ENCODE measurements at places on chromosomes 3 and 15. TPM values are rescaled to one million over a fixed set of nuclear protein-coding genes. Genes with fewer than 3 reads are reported as not detected.

- peak; percentile 14 for DNase-seq
- H3K27ac ChIP-seq: peak overlapping the region; percentile 0
- H3K36me3 ChIP-seq: no peaks in the 10 kb centered on the region
- peaks cover 43% of the 10 kb centered on the region for H3K4me1 ChIP-seq
These were observed 22.0 kb downstream of the ZNF710 start for GRCh38 chr15:90022905-90023700.

GRCh38 chr15:39595338-39596221 is 14.7 kb downstream of the THBS1 start:
- H3K4me3 ChIP-seq: no peak overlapping the region
- H3K36me3 ChIP-seq: no peaks in the 10 kb centered on the region
- H3K27me3 ChIP-seq: no peaks in the 10 kb centered on the region
- no peak for DNase-seq
- H3K27ac ChIP-seq: no peak overlapping the region
- no peaks in the 10 kb centered on the region for H3K4me1 ChIP-seq

GRCh38 chr3:42704136-42704841 is 1.7 kb upstream of the HHATL start:
- H3K36me3 ChIP-seq: no peaks in the 10 kb centered on the region
- H3K27ac ChIP-seq: no peak overlapping the region
- no peaks in the 10 kb centered on the region for H3K4me1 ChIP-seq
- H3K4me3 ChIP-seq: no peak overlapping the region
- no peaks in the 10 kb centered on the region for H3K27me3 ChIP-seq

DNA sequence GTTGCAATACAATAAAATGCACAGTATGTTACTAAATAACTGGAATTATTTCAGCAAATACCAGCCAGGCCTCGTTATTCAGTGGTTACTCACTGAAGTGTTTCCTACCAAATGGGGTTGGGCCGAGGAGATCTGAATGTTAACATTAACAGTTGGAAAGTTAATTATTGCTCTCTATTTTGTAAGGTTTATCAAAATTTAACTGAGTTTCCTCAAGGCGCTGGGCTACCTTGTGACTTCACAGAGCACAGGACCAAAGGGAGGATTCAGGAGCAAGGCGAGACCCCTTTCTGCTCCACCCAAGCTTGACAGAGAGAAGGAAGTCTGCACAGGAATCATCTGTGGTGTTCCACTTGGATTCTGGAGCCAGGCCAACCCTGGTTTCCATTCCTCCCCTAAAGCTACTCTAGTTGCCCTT is 21.6 kb downstream of the ADAMTS9 start:
- H3K27me3 ChIP-seq: no peaks in the 10 kb centered on the region
- H3K36me3 ChIP-seq: no peaks in the 10 kb centered on the region
- DNase-seq: peak; percentile 23
- H3K27ac ChIP-seq: peak overlapping the region; percentile 18

Gene WNT7A
- under 0.01 TPM for total RNA-seq

DNA sequence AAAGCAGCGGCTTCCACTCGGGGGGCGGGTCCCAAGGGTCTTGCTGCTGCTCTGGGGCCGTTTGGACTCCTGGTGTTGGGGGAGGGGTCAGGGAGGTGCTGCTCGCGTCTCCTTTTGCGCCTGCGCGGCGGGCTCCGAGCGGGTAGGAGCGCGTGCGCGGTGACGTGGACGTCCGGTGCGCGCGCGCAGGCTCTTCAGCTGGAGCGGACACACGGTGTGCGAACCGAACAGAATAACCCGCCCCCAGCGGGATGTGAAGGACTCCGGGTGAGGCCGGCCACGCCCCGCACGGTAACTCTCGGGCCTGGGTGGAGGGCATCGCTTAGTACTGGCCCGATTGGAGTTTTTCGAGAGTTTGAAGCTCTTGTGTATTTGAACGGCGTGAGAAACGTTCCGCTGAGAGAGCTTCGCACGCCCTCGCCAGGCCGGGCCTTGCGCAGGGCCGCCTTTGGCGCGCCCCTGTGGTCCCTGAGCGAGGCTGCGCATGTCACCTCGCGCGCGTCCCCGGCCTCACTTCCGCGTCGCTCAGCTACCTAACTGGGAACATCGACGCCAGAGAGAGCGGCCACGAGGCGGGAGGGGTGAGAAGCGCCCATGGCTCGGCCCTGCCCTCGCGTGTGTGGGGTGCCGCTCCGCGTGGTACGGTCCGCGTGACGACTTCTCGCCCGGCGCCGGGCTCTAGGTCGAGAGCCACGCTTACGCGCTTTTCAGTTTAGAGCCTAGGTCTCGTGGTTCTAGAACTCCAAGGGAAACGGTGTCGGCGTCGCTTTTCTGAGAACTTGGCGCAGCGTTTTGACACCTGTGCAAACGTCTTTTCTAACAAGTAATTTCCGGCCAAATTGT is at the start of gene MGA:
MGA (plus strand) TSS at position 171 of the 843 bp plus-strand sequence.
- peak within 1 kb of the TSS; percentile 73 for H3K27ac ChIP-seq
- peak; percentile 85 for DNase-seq
- no peaks in the 10 kb centered on the region for H3K36me3 ChIP-seq
- peak within 1 kb of the TSS; percentile 5 for H3K4me3 ChIP-seq

DNA sequence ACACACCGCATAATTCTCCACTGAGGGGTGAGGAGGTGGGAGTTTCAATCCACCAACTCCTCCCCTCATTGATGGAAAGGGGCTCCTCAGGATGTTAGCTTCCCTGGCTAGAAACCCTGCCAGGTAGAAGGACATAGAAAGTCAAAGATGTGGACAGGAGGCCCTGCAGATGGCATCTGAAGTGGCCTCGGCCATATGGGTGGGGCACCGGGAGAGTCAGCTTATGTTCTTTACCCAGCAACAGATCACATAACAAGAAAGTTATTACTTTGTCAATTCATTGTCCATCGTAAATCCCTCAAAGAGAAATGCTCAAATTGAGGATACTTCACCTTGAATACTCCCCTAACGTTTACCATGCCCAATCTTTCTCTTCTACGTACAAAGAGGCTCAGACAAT is 97.3 kb upstream of the ARHGEF3 start:
- H3K4me3 ChIP-seq: no peak overlapping the region
- DNase-seq: no peak
- H3K36me3 ChIP-seq: no peaks in the 10 kb centered on the region
- H3K27me3 ChIP-seq: no peaks in the 10 kb centered on the region
- H3K4me1 ChIP-seq: no peaks in the 10 kb centered on the region
- no peak overlapping the region for H3K27ac ChIP-seq

Measured in body of pancreas (tissue), 4 donors.